ENCODE measurements at places on chromosomes 5 and 9.

- DNase-seq: no peak
These were observed 17.1 kb upstream of the DAB2 start for GRCh38 chr5:39441838-39442237.

- DNase-seq: no peak
These were observed 1003.3 kb upstream of the COX7C start for GRCh38 chr5:85614489-85614888.

GRCh38 chr5:134784946-134785620 is 26.5 kb downstream of the DDX46 start:
- no peak for DNase-seq

DNA sequence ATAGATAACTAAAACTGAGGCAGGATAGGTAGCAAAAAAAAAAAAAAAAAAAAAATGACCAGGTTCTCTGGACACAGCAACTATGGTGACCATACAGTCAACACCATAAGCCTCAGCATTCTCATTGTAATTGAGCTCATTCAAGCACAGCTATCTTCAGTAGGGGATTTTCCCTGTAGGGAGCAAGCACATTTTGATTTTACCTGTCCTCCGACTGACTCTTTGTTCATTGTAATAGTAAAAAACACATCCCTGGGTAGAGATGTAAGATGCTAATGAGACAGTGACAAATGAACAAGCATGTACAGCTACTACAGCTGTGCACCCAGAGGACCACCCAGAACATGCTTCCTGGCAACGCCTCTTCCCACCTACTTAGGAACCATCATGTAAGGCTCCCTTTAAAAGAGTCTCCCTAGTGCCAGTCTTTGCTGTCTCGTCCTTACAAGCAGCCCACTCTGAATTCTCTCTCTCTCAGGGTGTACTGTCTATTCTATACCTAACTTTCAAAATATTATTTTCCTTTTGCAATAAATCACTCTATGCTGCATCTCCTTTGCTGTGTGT is 65.0 kb upstream of the FBXW11 start:
- no peak for DNase-seq

All from activated CD8-positive, alpha-beta memory T cell treated with anti-CD3 and anti-CD28 coated beads for 1 hour (primary cell).